ENCODE measurements at places on chromosomes 5 and 9.
A peak's percentile ranks its signal among the peaks of the same experiment; 100 is the strongest.

- no peak for DNase-seq
Observed at GRCh38 chr5:172946146-172946545, 13.1 kb upstream of the RPL26L1 start.

GRCh38 chr5:62126090-62126489 lies 179.9 kb upstream of the KIF2A start:
- no peak for DNase-seq

- DNase-seq, result no peak
Observed at GRCh38 chr5:62342476-62342837, 36.5 kb downstream of the KIF2A start.

- DNase-seq, result no peak
Observed at GRCh38 chr5:65813174-65813573, 91.2 kb downstream of the NLN start.

DNA sequence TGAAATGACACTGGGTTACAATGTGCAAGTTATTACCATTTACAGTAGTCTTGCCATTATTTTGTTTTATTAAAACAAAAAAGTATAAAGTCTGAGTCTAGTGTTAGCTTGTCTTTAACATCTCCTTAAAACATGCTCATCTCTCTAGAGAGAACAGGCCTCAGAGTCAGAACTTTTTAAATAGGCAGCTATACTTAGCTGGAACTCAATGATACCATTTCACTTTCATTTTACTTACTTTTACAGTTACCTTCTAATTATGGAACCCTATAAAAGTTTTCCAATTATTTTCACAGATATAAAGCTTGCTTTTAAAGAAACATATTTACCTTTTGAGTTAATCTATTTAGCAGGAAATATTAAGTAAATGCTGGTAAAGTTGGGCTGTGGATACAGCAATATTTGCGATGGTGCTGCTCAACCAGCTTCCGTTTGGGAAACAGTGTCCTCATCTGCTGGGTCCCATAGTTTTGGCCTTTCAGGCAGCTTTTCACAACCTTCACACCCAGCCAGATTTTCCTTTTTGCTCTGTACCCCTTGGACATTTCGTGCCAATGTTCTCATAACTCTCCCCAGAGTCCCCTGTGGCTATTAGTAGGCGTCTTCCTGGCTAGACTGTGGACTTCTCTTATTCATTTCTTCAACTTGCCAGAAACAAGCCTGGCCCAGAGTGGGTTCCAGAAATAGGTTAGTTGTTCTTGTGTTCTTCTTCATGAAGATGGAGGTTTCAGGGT lies 36.3 kb upstream of the UBTD2 start:
- DNase-seq, result no peak

GRCh38 chr5:143313298-143313852 lies 90.1 kb downstream of the NR3C1 start:
- no peak for DNase-seq

DNA sequence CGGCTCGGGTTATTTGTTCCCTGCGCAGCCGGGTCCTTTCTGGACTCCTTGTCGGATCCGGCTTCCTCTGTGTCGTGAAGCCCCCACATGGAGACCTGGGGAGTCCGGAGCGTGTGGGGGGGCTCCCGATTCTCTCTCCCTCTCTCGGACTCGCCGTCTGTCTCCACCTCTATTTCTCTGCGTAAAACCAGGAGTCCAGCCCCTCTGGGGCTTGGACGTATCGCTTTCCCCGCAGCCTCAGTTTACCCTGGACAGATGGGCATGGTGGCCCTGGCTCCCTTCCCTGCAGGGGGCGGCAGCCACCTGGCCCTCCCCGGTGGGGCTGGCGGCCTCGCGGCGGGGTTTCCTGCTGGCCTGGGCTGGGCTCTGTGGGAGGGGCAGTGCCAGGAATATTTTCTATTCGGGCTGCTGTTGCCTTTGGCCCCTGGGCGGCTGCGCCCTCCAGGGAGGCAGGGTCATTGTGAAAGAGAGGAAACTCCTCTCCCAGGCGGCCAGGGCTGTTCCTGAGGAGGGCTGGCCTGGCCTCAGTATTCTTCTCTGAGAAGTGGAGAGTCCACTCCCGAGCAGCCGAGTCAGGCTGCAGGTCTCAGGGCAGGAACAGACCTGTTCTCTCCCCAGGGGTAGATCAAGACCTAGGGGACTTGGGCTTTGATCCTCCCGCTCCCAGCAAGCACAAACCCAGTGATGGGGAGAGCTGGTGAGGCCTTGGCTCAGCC lies 665 bp downstream of the ASS1 start:
- DNase-seq, result no peak

GRCh38 chr5:51230336-51230735 lies 152.9 kb upstream of the ISL1 start:
- no peak for DNase-seq

- DNase-seq, result no peak
Observed at GRCh38 chr5:142626099-142626498, 59.8 kb downstream of the FGF1 start.

DNA sequence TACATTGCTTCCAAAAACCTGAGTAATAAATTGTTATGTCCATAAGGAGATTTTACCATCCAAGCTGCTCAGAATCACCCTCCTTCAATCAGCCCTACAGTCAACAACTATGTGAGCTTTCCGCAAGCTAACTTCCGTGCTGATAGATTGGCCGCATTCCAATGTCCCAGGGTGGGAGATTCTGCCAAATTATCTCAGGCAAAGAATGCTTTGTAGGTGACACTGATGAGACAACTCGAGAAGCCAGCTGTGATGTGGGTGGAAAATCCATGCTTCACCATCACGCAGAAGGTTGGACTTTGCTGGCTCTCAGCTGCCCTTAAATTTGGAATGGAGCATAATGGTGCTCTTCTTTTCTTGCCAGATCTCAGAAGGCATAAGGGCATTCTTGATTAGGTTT lies 44.9 kb upstream of the HCN1 start:
- DNase-seq, result no peak

DNA sequence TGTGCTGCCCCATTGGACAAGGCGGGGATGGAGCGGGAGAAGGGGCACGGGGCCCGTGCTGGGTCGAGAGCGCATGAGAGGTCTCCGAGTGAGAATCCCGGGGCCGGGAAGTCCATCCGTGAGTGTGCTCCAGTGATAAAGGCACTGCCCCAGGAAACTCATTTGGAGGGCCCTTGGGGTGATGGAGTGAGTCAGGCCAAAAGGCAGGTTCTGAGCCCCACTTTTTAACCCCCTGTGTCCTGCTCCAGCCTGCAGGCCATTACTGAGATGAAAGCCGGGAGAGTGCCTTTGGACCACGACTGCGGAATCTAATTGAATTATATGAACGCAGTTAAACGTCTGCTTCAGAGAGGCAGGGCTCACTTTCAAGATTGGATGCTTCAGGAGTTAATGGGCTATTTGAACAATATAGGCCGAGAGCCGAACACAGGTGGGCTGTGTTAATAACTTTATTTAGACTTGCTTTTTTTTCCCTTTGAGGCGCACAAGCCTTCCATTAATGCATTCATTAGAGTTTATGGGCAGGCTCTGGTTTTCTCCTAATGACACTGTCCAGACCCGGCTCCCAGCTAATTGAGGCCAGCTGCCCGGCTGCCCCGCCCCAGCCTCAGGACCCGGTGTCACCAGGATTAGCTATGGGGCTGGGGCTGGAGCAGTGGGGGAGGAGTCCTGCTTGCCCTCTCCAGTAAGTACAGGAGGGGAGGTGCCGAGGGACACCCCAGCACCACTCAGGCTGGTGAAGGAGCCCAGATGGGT lies 79.1 kb upstream of the LMX1B start:
- DNase-seq, result no peak

DNA sequence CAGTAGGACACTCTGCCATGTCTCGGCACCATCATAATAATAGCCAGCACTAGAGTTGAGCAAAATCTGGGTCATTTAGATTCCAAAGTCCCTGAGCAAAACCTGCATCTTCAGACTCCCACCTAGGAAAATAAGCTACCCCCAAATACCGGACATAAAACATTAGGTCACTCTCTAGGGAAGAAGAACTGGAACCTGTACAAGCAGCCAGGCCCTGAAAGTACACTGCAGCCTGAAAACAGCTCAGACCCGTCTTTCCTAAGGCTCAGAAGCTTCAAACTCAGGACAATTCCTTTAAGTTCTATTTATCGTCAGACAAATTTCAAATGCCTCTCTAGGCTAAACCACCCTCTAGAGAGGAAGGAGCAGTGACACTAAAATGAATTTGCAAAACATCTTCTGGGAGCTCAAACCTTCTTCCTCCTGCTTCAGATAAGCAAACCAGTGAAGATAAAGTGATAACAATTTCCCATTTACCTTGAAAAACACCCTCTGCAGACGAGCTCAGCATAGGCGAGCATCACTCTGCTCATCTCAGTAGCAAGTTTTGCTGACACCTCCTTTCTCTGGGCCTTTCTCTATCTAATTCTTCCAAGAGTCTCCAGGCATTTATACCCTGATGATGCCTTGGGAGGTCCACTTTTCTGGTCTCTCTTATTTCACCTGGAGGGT lies 34.0 kb downstream of the ADAM19 start:
- DNase-seq, result no peak

- peak; percentile 90 for DNase-seq
Observed at GRCh38 chr5:174794931-174795672, 70.7 kb downstream of the MSX2 start.

DNA sequence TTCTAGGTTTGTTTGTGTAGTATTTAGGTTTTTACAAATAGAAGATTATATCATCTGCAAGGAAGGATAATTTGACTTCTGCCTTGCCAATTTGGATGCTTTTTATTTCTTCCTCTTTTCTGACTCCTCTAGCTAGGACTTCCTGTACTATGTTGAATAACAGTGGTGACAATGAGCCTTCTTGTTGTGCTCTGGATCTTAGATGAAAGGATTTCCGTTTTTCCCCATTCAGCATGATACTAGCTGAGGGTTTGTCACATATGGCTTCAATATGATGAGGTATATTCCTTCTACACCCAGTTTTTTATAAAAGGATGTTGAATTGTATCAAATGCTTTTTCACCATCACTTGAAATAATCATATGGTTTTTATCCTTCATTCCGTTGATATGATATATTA lies 101.4 kb downstream of the FBXO4 start:
- DNase-seq, result no peak

GRCh38 chr9:38619556-38620447 lies 594 bp downstream of the ANKRD18A start:
- no peak for DNase-seq

GRCh38 chr9:101912698-101913097 lies 174.3 kb upstream of the GRIN3A start:
- DNase-seq, result no peak

GRCh38 chr9:127293328-127293727 lies 28.8 kb downstream of the GARNL3 start:
- no peak for DNase-seq

- DNase-seq, result no peak
Observed at GRCh38 chr5:29568028-29568427, 1625.5 kb upstream of the CDH6 start.

- no peak for DNase-seq
Observed at GRCh38 chr5:17212191-17212590, 5.2 kb upstream of the BASP1 start.

DNA sequence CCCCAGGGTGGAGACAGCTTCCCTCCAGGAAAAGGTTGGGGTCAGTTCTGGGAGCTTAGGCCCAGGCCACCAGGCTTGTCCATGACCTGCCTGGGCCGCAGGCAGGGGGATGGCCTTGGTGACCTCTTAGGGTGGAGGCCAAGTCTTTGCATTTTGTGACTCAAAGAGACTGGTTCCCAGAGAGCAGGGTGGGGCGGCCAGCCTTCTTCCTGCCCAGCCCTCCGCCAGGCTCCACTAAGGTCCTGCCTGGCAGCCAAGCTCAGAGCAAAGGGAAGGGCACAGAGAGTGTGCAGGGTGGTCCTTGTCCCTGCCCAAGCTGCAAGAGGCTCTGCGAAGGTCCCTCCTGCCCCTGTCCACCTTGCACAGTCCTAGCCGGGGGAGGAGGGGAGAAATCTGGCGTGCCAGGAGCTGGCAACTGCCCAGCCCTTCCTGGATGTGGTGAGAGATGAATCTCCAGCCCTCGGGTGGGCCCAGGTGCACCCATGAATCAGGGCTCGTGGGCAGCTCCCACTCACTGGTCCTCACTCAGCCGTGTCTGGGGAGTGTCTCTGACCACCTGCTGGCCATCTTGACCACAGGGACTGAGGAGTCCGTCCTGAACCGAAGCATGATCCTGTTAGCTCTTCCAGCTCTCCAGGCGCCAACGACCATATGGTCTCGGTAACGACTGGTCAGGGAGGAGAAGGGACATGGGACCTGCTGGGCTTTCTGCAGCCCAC lies 2.3 kb upstream of the PTGDS start:
- DNase-seq, result no peak
